Thoracic aorta (tissue), 2 donors: ENCODE measurements at places on chromosomes 16 and 17. TPM values are rescaled to one million over a fixed set of nuclear protein-coding genes. Genes with fewer than 3 reads are reported as not detected.

- DNase-seq, result no peak
Observed at GRCh38 chr16:13307255-13307654, 405.9 kb downstream of the SHISA9 start.

GRCh38 chr16:11498683-11499082 lies 88.0 kb downstream of the LITAF start:
- DNase-seq, result no peak

GRCh38 chr17:81037798-81038733 lies 3.1 kb downstream of the BAIAP2 start:
- DNase-seq, result no peak

GRCh38 chr16:57132470-57132869 lies 40.1 kb downstream of the CPNE2 start:
- no peak for DNase-seq

DNA sequence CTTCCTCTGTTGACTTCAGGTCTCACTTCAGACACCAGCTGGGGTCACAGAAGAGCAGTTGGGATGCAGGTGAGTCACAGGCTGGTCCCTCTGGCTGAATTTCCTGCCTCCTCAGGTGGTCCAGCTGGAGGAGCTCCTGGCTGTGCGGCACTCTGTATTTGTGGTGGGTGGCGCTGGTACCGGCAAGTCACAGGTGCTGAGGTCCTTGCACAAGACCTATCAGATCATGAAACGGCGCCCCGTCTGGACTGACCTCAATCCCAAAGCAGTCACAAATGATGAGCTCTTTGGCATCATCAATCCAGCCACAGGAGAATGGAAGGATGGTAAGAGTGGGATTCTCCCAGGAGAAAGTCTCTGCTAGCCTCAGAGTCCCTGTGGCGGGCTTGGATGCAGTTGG lies 149.2 kb downstream of the DNAH9 start:
- DNase-seq, result no peak

The HERPUD1 gene
- total RNA-seq, result 232 TPM

The KRT17 gene
- 87.1 TPM for total RNA-seq

GRCh38 chr16:87742781-87743490 lies 22.9 kb downstream of the KLHDC4 start:
- DNase-seq, result no peak

DNA sequence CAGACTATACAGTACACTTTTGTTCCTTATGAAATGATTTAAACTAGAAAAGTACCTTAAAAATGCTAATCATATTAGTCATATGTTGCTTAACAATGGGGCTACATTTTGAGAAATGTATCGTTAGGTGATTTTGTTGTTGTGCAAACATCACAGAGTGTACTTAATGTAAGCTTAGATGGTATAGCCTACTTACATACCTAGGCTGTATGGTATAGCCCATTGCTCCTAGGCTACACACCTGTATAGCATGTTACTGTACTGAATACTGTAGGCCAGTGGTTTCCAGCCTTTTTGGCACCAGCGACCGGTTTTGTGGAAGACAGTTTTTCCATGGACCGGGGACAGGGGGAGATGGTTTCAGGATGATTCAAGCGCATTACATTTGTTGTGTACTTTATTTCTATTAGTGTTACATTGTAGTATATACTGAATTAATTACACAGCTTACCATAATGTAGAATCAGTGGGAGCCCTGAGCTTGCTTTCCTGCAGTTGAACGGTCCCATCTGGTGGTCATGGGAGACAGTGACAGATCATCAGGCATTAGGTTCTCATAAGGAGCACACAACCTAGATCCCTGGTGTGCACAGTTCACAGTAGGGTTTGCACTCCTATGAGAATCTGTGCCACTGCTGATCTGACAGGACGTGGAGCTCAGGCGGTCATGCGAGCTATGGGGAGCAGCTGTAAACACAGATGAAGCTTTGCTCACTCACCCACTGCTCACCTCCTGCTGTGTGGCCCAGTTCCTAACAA lies 35.0 kb upstream of the MRC2 start:
- DNase-seq, result no peak

DNA sequence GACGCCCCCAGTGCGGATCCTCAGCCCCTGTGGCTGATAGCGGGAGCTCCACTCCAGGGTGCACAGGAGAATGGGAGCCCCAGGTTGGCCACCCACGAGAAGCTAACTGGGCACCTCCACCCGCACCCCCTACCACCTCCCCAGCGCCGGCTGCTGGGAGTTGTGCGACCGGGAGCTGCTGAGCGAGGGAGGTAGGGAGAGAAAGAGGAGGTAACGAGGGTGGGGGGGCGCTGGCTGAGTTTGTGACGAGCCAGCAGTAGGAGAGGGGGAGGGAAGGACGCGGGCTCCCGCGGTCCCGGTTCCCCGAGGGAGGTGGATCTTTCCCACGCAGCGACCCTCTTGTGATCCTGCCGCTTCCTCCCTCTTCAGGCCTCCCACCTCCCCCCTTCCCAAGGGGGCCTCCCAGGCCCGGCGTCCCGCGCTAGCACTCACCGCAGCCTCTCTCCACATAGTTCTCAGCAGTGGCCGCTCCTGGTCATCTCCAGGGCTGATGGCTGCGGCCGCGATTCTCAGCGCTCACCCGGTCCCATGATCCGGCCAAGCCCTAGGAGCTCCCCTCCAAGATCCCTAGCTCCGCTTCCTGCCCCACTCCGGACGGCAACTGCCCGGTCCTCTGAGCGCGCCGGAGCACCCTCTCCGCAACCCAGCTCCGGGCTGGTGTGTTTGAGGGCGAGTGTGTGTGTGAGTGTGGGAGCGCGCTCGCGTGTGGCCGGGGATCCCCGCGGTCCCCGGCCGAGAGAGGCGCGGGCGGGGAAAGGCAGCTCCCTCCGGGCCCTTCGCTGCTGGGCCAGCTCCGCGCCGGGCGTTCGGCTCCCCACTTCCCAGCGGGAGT lies at the start of gene GRIN2A:
TSS of gene GRIN2A (minus strand) at position 207 of the 832 bp plus-strand sequence. CDS start 2,017 bp downstream, outside the sequence.
- no peak for DNase-seq

The COG8 gene
- total RNA-seq, result 51.0 TPM

DNA sequence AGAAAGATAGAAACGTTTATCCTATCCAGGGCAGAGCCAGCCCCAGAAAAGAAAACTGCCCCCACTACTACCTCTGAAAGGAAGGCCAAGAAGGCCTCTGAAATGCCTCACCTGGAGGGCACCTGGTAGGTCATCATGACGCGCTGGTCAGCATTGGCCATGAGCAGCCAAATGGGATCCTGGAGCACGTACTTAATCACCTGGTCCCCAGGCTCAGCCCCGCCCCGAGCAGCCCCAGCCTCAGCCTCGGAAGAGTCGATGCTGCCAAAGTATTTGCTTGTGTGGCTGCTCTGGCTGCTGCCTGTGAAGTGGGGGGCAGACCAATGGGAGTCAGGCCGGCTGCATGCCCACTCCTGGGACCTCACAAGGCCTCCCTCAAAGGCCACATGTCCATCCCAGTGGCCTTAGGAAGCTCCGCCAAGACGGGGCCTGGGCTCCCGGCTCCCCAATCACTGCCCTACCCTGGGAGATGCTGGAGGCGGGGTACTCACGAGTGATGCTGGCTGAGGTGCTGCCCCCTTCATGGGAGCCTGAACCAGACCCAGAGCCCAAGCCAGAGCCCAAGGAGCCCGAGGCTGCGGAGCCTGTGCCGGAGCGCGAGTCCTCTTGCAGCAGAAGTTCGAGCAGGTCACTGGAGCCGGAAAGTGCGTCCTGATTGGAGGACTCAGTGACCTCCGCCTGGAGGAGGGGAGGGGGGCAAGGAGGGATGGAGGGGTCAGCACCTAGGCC lies 9.9 kb downstream of the PER1 start:
- DNase-seq, result no peak

- DNase-seq, result no peak
Observed at GRCh38 chr16:29920288-29921033, 5.6 kb downstream of the KCTD13 start.

GRCh38 chr16:57643147-57643874 lies 14.9 kb downstream of the ADGRG1 start:
- no peak for DNase-seq

- no peak for DNase-seq
Observed at GRCh38 chr17:68821860-68822696, 133.1 kb downstream of the ABCA8 start.

DNA sequence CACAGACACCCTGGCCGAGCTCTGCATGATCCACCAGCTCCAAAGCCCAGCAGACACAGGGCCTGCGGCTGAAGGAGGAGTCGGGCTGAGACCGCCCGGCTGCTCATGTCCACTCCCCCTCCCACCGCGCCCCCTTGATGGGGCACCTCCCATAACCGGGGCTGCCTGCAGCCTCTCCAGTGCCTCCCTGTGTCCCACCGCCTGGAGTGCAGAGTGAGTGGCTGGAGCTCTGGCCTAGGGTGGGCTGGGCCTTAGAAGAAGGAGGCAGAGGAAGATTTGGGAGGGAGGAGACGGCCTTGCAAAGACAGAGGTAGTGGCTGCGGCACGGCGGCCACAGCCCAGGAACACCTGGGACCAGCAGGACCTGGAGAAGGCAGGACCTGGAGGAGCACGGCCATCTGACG lies 4.0 kb downstream of the CBFA2T3 start:
- DNase-seq, result no peak

- no peak for DNase-seq
Observed at GRCh38 chr17:81291662-81292061, 3.4 kb downstream of the SLC38A10 start.

- DNase-seq, result no peak
Observed at GRCh38 chr17:8332688-8333087, 7.0 kb upstream of the ODF4 start.

GRCh38 chr17:74147966-74148365 lies 55.5 kb upstream of the RPL38 start:
- DNase-seq, result no peak

The MRC2 gene
- total RNA-seq, result 242 TPM

The DUXB gene
- not detected for total RNA-seq

- no peak for DNase-seq
Observed at GRCh38 chr17:32385121-32385520, 35.2 kb downstream of the ZNF207 start.

GRCh38 chr17:78709119-78709681 lies 72.9 kb downstream of the CYTH1 start:
- no peak for DNase-seq

GRCh38 chr16:72743011-72743761 lies 304.7 kb downstream of the ZFHX3 start:
- no peak for DNase-seq
